ENCODE measurements at places on chromosomes 1 and 21.

DNA sequence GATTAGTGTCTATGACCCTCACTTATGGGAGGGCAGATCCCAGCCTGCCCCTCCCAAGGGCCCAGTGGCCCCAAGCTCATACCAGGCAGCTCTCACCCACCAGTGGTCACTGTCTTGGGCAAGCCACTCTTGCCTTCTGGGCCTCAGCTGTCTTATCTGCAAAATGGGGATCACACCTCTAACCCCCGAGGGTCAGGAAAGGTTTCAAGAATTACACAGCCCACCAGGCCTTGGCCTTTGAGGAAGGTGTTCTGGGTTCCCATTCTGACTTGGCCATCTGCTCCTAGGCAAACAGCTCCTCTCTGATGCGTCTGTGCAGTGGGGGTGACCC lies 16.8 kb downstream of the RUNX3 start:
- no peak for DNase-seq

- no peak for DNase-seq
These were observed 105.2 kb downstream of the SUSD4 start for GRCh38 chr1:223258751-223259198.

DNA sequence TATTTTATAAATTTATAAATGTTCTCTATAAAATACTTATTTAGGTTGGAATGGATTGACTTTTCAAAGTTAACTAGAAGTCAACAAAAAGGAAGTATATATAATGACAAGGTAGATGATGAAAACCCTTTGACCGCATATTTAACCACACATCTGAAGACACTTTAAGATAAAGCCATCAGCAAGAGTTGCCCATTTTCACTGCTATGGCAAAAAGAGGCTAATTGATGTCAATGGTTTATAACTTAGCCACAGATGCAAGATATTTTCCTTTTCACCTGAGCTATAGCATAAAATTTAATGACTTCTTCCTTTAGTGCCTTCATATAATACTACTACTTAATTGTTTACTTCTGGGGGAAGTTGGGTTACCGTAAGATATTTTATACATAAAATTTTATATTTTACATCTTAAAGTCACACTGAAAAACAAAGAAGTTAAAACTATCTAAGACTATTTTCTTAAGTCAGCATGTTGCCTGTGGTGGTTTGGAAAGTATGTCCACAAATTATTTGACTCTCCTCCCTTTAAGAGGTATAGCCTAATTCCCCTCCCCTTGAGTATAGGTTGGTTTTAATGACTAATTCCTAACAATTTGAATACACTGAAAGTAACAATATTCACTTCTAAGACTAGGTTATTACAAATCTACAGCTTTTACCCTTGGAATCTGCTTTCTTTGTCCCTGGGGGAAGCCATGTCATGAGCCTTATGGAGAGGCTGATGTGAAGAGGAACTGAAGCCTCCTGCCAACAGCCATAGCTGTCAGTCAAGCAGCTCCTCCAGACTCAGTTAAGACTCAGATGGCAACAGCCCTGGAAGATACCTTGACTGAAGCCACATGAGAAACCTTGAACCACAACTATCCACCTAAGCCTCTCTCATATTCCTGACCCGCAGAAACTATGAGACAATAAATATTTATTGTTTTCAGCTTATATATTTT lies 40.3 kb upstream of the LRRC8B start:
- DNase-seq = no peak

GRCh38 chr1:43913051-43913501 lies 20.5 kb upstream of the ARTN start:
- DNase-seq = no peak

DNA sequence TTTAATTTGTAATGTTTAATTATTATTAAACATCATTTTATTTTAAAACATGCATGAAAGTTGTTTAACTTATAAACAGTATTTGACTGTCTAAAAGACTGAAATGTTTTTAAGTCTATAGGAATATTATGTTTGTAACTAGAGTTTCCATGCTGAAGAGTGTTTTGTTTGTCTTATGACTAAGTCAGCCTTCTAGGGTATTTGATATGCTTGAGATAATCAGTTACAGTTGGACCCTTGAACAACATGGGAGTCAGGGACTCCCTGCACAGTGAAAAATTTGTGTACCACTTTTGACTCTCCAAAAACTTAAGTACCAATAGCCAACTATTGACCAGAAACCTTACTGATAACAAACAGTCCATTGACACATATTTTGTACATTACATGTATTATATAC lies 45.5 kb upstream of the KANK4 start:
- DNase-seq = no peak

- DNase-seq = no peak
These were observed 128.0 kb upstream of the KLHDC7A start for GRCh38 chr1:18352636-18353265.

DNA sequence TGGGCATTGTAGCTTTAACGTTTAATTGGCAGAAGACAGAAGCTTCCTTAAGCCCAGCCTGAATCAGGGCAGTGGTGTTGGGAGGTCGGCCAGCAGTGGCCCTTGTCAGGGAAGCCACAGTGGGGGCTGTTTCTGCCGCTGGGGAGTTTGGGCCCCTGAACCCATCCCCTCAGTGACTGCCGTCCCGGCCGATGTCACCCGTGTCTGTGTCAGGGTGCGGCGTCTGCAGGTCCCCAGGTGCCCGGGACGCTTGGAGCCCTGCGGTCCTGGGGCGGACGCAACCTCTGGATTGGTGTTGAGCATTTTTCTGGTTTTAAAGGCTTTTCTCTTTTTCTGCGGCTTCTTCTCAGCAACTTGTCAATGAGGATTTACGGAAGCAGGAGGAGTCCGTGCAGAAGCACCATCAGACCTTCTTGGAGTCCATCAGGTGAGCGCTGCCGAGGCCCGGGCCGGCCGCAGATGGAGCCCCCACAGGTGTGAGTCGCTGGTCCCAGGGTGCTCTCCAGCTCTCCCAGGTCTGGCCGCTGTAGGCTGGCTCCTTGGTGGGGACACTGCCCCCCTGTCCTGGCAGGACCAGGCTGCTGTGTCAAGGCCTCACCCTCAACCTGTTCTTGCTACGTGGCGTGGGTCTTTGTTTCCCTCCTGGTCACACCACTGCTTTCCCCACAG lies 2.3 kb downstream of the ATAD3C start:
- DNase-seq = no peak

- DNase-seq = no peak
These were observed 31.7 kb downstream of the TP73 start for GRCh38 chr1:3683992-3684391.

GRCh38 chr1:202164271-202165037 lies 4.1 kb upstream of the PTPN7 start:
- DNase-seq = peak; percentile 48

- no peak for DNase-seq
These were observed 1.9 kb downstream of the AGO1 start for GRCh38 chr1:35884934-35885333.

- no peak for DNase-seq
These were observed 178.9 kb downstream of the HS2ST1 start for GRCh38 chr1:87093286-87093685.

DNA sequence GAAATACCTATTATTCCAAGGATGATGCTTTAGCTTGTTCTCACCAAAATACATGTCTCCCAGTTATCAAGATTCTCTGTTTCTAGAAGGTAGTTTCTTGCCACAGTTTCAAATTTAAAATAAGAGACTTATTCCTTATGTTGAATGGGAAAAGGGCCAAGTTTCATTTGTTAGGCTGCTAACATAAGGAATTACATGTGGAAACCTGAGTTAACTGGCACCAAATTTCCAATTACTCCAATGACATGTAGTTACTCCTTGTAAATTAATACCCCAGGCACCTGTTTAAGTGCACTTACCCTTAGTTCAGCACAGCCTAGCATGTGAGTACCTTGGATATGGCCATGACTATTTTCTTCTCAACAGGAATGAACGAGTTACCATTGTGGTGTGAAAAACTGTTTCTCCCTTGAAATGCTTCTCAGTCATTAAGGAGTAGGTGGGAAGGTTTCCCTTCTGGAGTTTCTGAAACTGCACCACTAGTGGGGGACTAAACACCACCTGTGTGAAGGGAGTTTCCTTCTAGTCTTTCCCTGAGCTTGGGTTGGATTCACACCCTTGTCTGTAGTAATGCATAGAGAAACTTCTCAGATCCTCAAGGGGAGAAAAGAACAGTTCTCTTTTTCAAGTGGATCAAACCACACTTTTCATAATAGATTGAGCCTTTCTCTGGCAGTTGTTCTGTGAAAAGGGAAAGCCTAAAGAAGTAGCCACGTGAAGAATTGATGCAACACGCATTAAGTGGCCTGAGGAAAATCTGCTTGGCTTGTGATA lies 32.3 kb upstream of the LRRC8C start:
- DNase-seq = no peak

GRCh38 chr1:66996018-66996682 lies 57.8 kb downstream of the SLC35D1 start:
- peak; percentile 39 for DNase-seq

- DNase-seq = no peak
These were observed 251.4 kb downstream of the ZNF648 start for GRCh38 chr1:181809991-181810545.

- DNase-seq = no peak
These were observed 68.3 kb downstream of the PRRX1 start for GRCh38 chr1:170732252-170732588.

- no peak for DNase-seq
These were observed 162.0 kb downstream of the RUNX1 start for GRCh38 chr21:34887105-34887442.

All from activated CD4-positive, alpha-beta T cell treated with anti-CD3 and anti-CD28 coated beads for 24 hours (primary cell).